Aorta (tissue), 5 donors: ENCODE measurements at places on chromosomes 6 and 20.

- no peak for DNase-seq
These were observed 168.9 kb upstream of the CENPW start for GRCh38 chr6:126170978-126171382.

- DNase-seq: no peak
These were observed 1.5 kb downstream of the HNF4A start for GRCh38 chr20:44357020-44357419.

DNA sequence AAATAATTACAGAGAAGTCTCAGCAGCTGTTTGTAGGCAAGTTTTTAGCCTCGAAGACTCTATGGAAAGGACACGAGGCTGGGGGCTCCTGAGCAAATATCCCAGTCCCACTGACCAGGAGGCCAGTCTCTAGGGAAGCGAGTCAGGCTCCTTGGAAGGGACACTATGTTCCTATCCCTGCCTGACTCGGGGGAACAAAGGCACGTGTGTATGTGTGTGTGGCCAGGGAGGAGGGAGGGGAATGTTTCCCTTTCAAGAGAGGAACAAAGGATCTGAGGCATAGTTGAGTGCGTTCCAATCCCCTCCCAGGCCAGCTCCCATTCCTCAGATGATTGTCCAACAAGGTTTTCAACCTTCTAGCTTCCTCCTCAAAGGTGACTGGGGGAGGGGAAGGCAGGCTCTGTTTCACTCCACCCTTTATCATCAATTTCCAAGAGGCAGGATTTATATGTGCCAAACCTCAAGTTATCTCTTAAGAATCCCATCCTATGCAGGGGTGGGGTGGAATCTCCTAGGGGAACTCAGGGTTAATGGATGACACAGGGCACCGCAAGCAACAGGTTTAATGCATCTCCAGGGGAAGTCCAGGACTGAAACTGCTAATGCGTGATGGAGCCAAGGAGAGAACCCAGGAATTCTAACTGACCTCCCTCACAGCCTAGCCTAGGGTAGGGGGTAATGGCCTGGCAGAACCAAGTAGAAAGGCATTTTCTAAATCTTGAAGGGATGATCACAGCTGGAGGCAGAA lies 9.9 kb downstream of the BCL2L1 start:
- DNase-seq: peak; percentile 82

GRCh38 chr20:9392892-9393857 lies 121.2 kb upstream of the LAMP5 start:
- DNase-seq: peak; percentile 86

DNA sequence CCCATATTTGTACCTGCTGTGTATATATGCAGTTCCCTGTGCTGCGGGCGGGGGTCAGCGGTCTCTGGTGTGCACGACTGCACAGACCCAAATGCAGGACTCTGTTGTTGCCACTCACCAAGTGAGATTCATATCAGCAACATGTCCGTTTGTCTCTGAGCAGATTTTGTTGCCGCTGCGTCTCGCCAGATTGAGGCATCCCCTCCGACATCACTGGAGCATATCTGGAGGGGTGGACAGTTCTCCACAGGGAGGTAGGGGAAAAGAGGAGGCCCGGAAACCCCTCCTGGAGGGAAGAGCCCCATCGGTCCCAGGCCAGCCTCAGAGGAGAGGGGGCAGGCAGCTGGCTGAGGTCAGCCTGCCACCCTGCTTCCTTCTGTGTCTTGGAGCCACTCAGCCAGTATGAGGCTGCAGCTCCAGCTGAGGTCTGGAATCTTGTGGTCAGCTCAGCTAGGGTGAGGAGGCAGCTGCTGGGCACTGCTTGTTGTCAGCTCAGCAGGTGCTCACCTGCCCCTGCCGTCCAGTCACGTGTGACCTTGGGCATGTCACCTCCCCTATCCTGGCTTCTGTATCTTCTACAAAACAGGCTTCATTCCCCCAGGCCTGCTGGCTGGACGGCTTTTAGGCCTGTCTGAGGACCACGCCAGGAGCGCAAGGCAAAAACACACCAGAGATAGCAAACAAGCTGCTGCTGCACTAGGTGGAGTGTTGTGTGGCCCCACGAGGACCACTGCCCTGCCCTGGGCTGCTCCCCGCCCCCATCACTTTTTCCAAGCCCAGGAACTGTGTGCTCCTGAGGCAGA lies 47.1 kb downstream of the HNF4A start:
- peak; percentile 45 for DNase-seq

GRCh38 chr6:135227349-135227748 lies 46.2 kb downstream of the MYB start:
- no peak for DNase-seq

- no peak for DNase-seq
These were observed 1059.0 kb upstream of the EPHA7 start for GRCh38 chr6:94478133-94479005.

GRCh38 chr6:20162515-20162914 lies 49.8 kb downstream of the MBOAT1 start:
- DNase-seq: no peak

- no peak for DNase-seq
These were observed 40.3 kb upstream of the BLCAP start for GRCh38 chr20:37567671-37568588.
